ENCODE measurements at places on chromosomes 16 and 17. TPM values are rescaled to one million over a fixed set of nuclear protein-coding genes. Genes with fewer than 3 reads are reported as not detected.

The EPN3 gene
- 0.13 TPM for total RNA-seq

The KRT33A gene
- total RNA-seq = not detected

The KRT17 gene
- total RNA-seq = 0.25 TPM

The RHOT1 gene
- total RNA-seq = 26.6 TPM

The TPSG1 gene
- not detected for total RNA-seq

Data from dermis microvascular lymphatic vessel endothelial cell (primary cell).